Activated CD8-positive, alpha-beta memory T cell treated with anti-CD3 and anti-CD28 coated beads, Interleukin-2, amount 10 ng/mL, durations not matched to agents 7 days and 5 days (primary cell): ENCODE measurements at places on chromosomes 16 and 17.

DNA sequence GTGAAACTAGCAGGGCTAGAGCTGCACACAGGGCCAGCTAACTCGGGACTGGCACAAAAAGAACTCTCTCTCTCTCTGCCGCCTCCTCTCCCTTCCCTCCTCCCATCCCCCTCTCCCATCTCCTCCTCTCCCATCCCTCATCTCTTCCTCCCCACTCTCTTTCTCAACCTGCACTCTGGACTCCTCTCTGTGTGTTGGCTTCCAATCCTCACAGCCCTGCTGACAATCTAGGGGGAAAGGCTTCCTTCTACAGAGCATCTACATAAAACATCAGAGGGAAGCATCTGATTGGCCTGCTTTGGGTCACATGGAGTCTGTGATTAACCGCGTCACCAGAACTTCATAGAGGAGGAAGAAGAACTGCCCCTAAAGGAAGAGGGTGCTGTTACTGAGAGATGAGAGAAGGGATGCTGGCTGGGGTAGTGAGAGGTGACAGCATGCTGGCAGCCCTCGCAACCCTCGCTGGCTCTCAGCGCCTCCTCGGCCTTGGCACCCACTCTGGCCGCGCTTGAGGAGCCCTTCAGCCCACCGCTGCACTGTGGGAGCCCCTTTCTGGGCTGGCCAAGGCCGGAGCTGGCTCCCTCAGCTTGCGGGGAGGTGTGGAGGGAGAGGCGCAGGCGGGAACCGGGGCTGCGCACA, 12.8 kb upstream of the ZFP90 start:
- DNase-seq: no peak

GRCh38 chr17:8985054-8985701, 19.7 kb upstream of the PIK3R5 start:
- no peak for DNase-seq

- no peak for DNase-seq
These were observed 35.1 kb downstream of the LMF1 start for GRCh38 chr16:935684-936083.

DNA sequence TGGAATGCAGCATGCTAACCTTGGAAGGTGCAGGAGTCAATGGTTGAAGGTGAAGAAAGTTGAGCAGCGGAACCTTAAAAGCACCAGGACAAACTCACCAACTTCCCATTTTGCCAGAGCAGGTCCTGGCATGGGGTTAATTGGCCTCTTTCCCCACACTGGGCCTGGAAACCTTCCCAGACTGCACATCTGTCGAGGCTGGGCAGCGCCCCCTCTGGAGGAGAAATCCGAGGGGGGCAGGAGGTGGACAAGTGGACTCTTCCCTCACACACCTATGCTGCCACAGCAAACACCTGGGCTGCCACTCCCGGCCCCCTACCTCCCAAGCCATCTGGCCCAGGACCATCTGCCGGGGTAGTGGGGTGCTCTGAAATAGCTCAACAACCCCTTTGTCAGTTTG, 232.4 kb downstream of the CBLN1 start:
- no peak for DNase-seq

DNA sequence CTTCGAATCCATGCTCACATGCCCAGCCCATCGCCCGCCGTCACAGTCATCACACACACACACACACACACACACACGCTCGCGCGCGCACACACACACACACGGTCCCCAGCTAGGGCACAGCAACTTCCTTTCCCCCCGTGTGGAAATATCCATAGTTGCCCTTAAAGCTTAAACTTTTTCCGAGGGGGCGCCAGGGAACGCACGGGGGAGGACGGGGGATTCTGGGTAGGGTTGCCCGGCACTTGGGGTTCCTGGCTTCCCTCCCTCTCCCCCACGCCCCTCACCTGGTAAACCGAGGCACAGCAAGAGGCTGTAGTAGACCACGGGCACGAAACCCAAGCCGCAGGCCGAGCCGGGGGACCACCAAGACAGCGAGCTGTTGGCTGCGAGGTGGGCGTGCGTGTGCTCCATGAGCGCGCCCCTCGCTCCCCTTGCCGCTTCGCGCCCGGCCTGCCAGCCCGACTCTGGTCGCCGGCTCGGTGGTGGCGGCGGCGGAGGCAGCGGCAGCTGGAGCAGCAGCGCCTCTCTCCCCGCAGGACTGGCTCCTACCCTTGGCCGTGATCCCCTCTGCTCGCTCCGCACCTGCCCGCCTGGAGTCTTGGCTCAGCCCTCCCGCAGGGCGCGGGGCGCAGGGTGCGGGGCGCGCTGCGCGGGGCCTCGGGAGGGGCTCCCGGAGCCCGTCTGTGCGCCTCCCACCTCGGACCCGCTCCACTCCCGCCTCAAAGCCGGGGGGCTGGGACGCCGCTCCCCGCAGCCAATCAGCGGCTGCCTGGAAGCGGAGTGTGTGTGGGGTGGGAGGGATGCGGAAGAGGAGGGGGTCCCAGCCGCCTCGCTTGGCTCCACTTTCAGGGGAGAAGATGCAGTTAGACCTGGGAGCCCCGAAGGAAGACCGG, at the start of gene GPR139:
TSS of gene GPR139 (minus strand) at position 688 of the 896 bp plus-strand sequence. CDS start at position 414, 274 bp downstream.
- no peak for DNase-seq

GRCh38 chr17:34853924-34854323, 107.3 kb downstream of the CCT6B start:
- DNase-seq: no peak

DNA sequence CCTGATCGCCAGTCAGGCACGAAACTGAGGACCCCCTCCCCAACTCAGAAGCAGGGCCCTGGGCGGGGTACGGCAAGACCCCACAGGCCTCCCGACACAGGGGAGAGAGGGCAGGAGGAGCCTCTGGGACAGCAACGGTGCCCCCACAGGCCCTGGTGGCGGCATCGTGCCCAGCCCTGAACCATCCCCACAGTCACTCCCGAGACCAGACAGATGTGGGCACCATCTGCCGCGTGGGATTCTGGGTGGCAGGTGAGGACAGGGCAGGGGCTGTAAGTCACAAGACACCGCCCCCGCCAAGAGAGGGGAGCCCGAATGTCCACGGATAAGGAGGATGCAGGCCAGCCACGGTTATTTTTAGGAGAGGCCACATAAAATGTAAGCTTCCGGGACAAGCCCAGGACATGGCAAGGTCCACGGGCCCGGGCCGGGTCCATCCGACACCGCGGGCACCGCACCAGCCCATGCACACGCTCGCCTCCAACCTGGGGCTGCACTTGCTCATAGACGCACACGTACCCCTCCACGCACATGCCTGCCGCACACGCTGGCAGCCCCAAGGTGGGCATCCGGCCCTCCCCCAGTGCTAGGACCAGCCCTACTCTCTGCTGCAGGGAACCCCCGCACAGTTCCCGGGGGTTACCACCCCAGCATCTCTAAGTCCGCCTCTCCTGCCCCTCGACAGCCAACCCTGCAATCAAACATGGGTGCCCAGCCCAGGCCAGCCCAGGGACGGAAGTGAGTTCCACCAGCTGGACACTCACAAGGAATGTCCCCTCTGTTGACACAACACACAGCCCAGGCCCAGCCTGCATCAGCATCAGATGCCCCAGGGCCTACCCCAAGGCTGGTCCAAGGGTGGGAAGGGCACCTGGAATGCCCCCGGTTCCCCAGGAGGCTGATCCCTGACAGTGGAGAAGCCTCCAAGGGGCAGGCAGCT, 8.2 kb upstream of the PVALEF start:
- DNase-seq: no peak

DNA sequence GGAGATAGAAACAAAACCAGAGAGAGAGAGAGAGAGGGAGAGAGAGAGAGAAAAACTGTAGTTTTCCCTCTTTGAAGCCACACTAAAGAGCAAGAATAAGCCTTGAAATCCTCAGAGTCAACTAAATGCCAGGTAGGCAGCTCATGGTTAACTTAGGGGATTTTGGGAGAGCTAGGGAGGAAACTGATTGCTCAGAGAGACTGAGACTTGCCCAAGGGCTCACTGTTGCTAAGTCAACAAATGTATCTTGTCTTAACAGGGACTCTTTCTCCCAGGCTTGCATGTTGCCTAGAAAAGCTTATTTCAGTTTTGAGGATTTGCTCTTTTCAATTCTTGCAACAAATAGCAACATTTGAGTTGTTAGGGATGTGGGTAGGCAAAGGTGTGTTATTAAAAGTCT, 4.5 kb upstream of the SLC5A11 start:
- no peak for DNase-seq

DNA sequence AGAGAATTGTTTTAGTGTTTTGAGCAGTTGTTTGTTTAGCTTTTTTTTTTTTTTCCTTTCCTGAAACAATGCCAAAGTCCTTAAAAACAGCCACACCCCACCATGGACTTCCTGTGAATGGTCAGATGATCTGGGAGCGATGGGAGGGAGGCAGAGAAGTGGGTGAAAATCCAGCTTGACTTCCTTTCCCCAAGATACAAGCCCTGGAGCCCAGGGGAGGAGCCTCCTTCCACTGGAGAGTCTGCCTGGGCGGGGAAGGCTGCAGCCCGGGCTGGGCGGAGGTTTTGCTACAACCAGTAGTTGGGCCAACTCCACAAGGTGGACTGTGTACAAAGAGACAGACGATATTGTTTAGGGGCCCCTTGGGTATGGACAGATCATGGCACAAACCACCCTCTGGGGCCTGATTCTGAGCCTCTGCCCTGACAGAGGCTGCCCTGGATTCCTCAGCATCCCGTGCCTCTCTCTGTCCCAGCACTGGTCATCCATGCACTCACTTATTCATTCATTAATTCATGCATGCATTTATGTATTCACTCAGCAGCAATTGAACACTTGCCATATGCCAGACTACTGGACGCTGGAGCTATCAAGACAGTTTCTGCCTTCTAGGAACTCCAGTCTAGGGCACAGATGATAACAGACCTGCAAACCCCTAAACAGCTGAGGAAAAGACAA, 29.8 kb downstream of the WSB1 start:
- DNase-seq: no peak

GRCh38 chr17:13986855-13987254, 82.4 kb upstream of the COX10 start:
- DNase-seq: no peak

DNA sequence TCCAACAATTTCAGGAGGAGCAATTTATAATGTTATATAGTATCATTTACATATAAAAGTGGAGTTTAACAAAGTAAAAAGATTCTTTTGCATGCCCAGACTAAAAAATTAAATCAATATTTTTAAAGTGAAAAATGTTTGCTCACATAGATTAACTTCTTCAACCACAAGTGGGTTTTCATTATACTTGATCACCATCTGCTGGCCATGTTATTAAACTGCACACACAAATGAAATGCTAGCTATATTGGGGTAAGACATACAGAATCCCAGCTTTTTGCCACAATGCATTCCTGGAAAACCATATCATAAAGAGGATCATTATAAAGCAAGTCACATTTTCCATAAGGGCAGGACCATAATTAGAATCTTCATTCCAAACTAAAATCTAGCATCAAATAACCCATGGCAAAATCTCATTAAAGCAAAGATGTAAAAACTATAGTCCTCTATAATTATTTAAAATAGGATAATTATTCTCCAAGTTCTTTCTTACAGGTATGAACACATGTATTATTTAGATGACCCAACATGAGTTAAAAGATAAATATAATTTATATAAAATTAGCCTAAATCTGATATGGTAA, 26.3 kb downstream of the CEP112 start:
- no peak for DNase-seq

GRCh38 chr16:52456368-52456767, 90.6 kb downstream of the TOX3 start:
- DNase-seq: no peak

- no peak for DNase-seq
These were observed 47.4 kb upstream of the CACNG3 start for GRCh38 chr16:24208710-24209109.

DNA sequence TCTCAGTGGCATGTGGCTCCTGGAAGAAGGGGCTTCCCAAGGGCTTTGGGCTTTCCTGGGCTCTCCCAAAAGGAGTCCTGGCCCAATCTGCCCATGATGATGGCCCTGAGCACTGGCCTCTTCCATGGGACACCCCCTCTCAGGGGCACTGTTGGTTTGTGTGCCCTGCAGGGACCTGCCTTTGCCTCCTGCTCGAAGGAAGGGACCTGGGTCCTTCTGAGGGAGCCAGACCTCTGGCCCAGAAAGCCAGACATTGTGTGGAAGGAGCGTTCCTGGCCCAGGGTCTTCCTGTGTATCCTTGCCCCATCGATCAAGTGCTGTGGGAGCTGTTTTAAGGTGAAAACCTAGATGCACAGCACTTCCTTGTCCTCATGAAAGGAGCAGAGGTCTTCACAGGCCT, 1689.3 kb downstream of the TP53TG3F start:
- no peak for DNase-seq

GRCh38 chr16:8733849-8734540, 59.6 kb downstream of the ABAT start:
- DNase-seq: no peak

DNA sequence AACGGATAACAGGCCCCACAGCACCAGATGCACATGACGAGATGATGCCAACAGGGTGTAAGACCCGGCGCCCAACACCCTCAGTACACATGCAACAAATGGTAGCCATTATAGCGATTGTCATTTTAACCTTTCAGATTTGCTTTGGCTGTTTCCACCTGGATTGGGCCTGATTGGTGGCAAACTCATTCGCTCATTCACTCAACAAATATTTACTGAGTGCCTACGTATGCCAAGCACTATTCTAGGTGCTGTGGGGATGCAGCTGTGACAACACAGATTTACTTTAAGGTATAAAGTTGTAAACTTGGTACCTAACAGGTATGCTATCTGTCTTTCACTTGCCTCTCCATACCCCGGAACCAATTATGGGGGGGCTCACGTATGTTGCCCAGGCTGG, 66.8 kb downstream of the SRCIN1 start:
- no peak for DNase-seq

- no peak for DNase-seq
These were observed 9.8 kb downstream of the MIEF2 start for GRCh38 chr17:18270046-18270931.

- no peak for DNase-seq
These were observed 2.7 kb downstream of the TOM1L1 start for GRCh38 chr17:54903375-54903774.

DNA sequence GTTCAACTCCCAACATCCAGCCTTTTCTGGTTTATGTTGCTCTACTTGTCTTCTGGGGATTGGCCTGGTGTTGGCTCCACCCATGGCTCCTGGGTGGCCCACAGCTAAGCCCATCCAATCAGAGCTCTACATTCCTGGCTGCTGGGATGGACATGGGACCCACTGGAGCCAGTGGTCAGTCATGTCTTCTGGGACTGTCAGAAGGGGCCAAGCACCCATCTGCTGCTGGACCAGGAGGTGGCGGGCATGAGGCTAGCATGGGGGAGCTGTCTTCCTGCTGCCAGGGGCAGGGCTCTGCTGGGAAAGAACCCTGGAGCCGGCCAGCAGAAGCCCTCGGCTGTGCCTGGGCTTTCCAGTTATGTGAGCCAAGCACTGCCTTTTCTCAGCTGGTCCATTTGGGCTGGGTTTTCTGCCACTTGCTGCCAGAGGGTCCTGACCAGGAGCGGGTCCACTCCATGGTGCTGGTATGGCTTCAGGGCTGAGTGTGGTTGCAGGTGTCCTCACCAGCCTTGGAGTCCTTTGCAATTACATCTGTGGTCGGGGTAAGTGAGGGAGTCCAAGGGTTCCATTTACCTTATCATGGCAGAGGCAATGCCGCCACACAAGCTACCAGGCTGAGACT, 17.4 kb upstream of the ZNF469 start:
- DNase-seq: no peak

DNA sequence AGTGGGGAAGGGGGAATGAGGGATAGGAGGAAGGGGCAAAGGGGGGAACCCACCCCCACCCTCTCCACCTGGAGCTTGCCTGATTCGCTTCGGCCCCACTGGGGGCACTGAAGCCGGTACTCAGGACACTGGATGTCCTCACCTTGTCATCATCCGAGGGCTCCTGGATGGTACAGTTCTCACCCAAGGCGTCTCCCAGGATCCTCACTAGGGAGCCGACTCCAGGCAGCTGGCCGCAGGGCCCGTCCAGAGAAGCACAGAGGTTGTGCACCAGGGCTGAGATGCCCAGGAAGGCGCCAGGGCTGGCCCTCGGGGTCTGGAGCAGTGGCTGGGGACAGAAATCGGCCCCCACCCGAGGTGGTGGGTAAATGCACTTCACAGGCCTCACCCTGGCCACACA, 92.3 kb downstream of the LITAF start:
- no peak for DNase-seq
